Endothelial cell of umbilical vein (primary cell): ENCODE measurements at places on chromosomes 2 and 18. TPM values are rescaled to one million over a fixed set of nuclear protein-coding genes. Genes with fewer than 3 reads are reported as not detected.

DNA sequence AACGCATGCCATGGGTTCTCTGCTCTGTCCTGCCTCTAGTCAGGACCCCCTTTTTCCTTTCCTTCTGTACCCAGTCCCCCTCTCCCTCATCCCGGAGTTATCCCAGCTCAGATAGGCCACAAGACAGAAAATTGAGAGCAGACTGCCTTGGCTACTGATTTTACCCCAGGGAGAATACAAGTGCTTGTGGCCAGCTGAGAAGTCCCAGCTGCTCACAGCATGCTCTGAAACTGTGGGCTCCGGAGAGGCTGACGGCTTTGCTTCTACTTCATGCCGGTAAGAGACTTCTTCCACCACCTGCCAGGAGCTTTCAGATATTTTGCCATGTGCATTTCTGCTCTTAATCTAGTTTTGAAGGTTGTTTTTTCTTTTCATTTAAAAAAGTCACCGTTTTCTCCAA, 20.0 kb upstream of the SIX2 start:
- DNase-seq, result no peak

DNA sequence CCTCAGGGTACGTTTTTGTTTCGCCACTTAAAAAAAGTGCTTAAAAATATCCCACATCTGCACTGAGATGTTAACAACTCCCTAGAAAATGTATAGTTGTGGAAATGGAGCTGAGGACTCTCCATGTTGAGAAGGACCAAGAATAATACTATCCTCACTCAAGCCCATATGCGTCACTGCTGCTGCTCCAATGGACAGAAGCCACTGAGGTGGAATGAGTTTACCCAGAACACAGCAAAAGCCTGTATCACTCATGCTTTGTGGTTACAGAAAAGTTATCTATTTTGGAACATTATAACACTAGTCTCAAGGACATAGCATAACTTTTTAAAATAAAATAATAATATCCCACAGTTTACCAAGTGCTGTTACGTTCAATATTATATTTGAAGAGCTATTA, 31.9 kb downstream of the DSC3 start:
- DNase-seq, result no peak

DNA sequence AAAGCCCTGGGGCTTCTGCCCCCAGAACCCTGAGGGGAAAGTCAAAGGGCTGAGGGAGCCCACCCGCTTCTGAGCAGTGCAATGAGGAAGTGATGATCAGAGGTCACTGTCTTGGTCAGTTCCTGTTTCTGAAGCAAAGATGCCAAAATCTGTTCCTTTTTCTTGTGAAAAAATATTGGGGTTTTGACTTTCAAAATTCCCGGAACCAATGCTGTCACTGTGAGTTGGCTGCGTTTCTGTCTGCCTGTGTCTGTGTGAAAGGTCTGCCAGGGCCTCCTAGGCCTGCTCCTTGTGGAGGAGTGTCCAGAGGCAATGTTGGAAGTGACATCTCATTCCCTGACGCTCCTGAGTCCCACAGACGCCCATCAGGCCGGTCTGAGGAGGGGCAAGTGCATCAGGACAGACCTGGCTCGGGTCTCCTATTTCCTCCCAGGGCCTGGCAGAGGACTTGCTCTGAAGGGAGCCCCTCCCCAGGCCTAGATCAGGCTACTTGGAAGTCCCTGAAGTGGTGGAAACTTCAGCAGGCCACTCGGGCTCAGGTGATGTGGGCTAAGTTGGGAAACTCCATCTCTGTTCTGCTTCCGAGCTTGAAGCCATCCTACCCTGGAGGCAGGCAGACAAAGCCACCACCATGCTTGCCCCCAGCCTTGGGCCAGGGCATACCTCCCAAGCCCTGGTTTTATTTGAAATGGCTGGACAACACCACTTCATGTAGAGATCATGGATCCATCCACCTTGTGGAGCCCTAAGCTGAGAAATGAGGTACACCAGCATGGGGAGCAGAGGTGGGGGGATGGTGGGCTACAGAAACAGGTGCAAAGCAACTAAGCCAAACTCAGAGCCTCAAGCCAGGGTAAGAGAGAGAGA, 51.0 kb downstream of the PKDCC start:
- no peak for DNase-seq

GRCh38 chr18:65755616-65756015, 4.8 kb downstream of the CDH7 start:
- no peak for DNase-seq

DNA sequence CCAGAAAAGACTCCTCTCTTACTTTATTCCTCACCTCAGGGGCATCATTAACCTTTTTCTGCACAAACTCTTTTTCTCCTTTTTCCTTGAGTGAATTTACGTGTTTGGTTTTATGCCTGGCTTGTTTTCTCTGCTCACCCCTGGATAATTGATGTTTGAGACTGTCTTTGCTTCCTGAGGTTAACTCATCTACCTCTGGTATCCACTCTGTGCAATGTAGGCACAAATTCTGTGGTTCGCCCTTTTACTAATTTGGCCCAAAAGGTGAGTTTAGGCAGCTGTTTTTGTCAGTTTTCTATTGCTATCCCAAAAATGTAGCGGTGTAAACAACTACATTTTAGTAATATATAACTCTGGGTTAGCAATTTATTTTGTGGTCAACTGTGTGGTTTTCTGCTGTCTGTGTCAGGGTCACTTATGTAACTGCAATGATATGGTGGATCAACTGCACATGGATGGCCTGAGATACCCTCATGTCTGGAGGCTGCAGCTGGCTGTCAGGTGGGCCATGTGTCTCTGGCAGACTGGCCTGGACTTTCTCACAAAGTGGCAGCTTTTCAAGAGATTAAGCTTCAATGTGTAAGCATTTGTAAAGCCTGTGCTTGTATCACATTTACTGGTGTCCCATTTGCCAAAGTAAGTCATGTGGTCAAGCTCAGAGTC, 329.7 kb downstream of the FSIP2 start:
- DNase-seq, result no peak

DNA sequence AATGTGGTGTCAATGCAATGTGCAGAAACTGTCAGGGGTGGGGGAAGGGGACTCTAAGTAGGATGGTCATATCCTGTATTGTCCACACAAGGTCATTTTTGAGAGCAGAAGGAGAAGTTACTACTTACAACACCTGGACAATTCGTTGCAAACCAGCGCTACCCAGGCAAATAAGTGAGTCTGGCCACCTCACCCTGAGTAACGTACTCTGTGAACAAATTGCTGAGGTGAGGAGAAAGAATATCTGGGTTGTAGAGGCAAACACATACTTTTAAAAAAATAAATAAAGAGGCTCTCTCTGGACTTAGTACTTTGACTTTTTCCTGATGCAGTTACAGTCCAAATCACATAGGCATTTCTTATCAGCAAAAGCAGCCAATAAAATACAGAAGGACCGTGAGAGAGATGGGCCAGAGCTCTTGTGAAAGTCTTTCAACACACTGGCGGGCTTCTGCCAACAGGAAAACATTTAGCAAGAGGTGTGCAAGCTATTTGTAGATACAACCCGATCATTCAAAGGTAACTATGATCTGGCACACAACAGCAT, 268.2 kb upstream of the ID2 start:
- DNase-seq, result no peak

- DNase-seq, result no peak
Measured at GRCh38 chr2:168293766-168294165, 46.4 kb upstream of the STK39 start.

DNA sequence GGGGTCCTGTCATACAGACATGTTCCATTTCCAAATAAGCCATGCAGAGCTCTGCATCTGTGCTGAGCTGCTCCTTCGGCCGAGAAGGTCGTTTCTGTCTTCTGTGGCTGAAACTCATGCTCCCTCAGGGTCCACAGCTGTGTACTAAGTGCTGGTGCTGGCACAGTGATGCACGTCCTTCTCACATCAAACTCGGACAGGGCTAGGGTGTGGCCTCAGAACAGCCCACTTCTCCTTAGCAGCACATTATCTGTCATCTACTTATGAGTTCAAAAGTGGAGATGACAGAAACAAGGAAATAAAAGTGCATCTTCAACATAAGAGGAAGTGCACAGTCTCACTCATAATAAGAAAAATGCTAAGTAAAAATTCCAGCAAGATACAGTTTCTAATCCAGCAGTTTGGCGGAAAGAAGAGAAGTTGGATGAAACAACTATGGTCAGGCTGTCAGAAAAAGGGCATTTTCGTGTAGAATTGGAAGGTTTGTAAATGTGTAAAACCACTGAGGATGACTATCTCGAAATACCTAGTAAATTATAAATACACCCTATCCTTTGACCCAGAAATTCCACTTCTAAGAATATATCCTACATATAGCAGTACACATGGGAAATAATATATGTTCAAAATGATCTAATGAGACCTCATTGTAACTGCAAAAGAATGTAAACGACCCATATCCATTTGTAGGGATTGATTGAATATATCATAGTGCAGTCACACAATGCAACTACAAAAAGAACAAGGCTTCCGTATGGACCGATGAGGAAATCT, 53.7 kb upstream of the APCDD1 start:
- no peak for DNase-seq

DNA sequence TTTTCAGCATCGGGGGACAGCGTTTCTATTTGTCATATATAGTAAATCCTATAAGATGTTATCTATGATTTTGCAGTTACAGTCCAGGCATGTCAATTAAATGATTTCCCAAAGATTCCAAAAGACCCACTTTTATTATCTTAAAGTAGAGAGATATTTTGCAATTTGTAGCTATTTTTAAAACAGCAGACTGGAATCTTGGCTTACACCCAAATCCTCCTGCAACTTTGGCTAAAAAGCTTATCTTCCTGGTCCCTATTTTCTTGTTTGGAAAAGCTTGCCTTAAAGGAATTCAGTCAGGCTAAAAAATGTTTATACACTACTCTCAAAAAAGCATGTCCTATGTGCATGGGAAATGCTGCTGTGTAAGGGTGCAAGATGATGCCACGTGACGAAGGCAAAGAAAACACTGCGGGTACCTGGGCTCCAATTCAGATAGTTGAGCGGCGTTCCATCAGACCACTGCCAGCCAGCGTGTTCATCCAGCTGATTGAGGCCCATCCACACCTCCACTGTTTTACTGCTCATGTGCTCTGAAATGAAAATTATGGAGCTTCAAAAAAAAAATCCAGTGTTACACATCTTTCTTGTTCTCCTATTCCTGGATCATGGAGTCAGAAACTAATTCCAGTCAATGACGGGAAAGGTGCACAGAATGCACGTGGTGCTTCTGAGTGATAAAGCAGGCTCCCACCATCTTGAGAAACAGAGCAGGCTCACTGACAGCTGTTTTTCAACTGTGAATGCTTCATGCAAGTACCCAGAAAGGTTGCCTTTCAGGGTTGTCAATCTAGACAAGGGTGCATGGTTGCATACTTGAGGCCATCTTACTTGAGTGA, 33.8 kb downstream of the PLA2R1 start:
- peak; percentile 62 for DNase-seq

The ARHGAP28 gene
- total RNA-seq, result 21.0 and 23.4 TPM in 2 replicates

The CYBRD1 gene
- 22.8 and 24.8 TPM in 2 replicates for total RNA-seq

The SMAD4 gene
- 79.3 and 82.8 TPM in 2 replicates for total RNA-seq
